ENCODE measurements at places on chromosomes 3 and 15.

DNA sequence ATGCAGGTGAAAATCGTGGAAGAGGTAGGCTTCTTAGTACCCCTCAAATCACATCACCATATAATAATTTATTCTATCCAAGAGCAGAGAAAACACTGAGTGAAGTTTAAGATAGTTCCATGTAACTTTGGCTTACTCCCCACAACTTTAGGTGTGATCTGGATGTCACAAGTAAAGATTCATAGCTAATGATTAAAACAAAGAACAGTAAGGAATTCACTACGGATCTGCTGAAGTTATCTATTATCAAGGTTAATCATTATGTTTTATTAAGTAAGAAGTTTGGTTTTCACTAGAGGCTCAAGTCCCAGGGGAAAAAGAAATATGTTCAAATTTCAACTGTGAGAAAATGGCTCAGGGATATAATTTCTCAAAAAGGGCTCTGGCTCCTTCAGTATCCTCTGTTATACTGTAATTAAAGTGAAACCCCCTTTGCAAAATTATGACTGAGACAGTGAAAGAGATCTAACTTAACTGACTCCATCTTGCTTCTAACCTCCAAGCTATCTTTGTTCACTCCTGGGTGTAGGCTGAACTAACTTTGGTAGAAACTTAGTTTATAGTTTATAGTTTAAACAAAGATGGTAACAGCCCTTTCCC is 17.1 kb downstream of the CD80 start:
- DNase-seq = no peak

GRCh38 chr3:172086071-172086470 is 46.7 kb downstream of the FNDC3B start:
- no peak for DNase-seq

DNA sequence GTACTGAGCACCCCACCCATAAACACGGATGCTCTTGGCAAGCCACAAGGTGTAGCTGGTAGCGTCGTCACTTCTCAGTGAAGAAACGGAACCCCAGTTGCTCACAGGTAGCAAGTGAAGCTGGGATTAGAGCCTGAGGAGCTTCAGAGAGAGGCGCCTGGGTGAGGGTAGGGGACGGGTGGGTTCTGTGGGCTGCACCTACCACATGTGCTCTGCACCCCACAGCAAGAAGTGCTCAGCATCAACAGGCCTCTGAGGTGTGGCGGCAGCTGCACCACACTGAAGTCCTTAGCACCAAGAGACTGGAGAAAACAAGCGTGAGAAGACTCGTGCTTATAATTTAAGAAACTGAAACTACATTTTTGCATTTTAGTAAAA is 9.8 kb downstream of the MAP6D1 start:
- DNase-seq = no peak

DNA sequence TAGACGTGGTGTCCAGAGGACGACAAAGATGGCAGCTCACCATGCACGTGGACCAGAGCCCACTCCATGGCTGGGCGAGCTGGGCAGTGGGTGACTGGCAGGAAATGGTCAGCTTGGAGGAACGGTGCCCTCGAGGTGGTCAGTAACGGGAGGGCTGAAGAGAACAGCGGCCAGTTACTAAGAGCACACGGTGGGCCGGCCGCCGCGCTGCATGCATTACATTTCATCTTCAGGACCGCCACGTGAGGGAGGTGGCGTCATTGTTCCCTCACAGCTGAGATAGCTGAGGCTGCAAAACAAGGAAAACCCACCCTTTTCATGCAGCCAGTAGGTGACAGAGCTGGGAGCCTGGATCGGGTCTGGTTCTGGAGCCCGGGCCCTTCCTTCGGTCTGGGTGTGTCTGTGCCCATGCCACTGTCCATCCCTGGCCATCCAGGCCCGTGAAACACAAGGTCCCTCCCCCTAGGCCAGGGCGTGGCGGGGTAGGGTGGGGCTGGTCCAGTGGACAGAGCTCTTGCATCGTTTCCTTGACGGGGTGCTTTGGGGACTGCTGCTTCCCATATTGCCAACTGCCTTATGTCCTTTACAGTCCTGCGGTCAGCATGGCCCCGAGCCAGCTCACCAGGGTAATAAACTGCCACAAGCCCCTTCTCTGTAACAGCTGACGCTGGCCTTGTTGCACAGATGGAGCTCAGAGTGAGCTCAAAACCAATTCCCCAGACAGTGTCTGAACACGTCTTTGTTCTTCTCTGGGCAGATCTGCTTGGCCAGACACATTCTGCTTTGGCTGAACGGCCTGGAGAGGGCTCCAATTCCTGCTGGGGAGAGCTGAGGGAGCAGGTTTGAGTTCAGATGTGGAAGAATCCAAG is 51.8 kb downstream of the RGMA start:
- no peak for DNase-seq

DNA sequence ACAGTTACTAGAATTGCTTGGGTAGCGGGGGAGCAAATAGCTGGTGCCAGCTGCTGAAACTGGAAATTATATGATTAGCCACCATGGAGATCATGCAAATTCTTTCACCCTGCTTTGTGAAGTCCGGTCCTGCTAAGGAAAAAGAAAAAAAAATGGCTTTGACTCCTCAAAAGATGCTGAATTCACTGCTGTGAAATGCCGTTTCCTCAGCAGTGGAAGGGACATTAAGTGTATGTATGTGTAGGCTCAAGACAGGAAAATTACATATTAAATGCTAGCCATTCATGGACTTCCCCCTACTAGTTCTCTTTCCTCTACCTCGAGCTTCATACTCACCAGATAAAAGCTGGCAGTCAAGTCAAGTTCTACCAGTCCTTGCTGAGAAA is 81.9 kb upstream of the ZBED2 start:
- DNase-seq = no peak

- no peak for DNase-seq
These were observed 4.9 kb downstream of the MESP2 start for GRCh38 chr15:89781055-89781454.

- no peak for DNase-seq
These were observed 360.5 kb downstream of the RSL24D1 start for GRCh38 chr15:54836052-54836795.

- DNase-seq = no peak
These were observed 449.6 kb downstream of the MECOM start for GRCh38 chr3:169213956-169214355.

- DNase-seq = no peak
These were observed 1.1 kb downstream of the EHD4 start for GRCh38 chr15:41971089-41971894.

GRCh38 chr15:62280625-62281024 is 115.5 kb upstream of the C2CD4B start:
- DNase-seq = no peak

- DNase-seq = no peak
These were observed 2.2 kb upstream of the RASL12 start for GRCh38 chr15:65069779-65070546.

GRCh38 chr15:69660658-69661405 is 208.2 kb downstream of the RPLP1 start:
- no peak for DNase-seq

GRCh38 chr3:69011096-69011730 is 2.3 kb downstream of the EOGT start:
- no peak for DNase-seq

DNA sequence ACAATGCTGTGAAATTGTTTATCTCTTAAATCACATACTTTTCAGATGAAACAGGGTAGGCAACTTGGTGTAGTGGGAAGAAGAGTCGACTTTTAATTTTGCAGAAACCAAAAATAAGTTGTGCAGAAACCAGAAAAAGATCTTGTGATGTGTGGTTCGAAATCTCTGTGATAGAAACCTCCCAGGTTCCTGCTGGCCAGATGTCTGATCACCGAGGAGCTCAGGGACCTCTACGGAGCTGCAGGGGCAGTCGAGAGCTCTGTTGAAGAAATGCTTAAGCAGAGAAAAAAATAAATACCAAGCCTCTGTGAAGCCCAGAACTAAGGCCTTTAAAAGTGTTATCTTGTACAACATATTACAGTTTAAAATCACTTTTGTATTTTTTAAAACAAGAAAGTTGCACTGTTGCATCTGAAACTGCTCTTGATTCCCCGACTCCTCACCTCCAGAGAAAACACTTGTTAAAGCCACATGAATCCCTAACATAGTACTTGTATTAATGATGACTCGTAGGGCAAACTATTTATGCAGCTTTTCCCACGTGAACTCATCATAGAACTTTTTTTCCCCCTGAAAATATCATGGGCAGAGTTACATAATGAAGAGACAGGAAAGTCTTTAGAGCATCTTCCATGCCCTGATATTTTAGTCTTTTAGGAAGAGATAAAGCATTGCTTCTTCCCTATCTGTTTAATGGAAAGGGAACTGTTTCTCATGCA is 51.3 kb downstream of the CCK start:
- no peak for DNase-seq

DNA sequence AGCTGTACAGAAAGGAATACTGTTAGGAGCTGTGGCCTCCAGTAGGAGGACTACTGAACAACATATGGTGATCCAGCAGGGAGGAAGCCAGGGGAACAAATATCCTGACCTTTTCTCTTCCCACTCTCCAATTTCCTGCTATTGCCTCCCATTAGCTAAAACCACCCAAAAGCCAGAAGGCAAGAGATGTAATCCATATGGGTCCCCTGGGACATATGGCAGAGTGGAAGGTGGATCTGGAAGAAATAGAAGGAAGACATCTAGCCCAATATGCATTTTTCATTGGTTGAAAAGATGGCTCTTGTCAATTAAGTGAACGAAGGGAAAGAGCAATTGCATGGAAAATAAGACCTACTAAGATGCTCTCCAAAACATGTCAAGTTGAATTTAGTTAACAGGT is 167.2 kb downstream of the CNTN3 start:
- no peak for DNase-seq

DNA sequence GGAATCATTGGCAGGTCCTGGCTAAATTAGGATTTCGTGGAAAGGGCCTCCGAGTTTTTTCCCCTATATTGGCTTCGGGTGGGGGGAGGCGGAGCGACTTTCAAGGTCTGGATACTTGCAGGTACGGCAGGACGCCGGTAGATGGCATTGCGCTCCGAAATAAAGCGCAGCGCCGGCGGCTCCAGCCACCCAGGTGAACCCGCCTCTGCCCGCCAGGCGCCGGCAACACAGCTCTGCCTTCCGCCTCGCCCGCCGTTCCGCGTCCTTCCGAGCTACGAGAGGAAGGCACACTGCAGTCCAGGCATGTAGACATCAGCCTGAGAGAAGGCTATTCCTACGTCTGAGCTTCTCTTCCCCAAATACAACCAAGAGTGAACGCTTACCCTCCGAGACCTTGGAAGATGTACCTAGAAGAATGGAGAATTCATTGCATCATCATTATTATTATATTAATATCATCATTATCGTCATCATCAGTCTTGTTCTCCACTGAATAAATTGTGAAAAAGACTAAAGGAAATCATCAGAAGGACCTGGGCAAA is 514.1 kb downstream of the MECOM start:
- DNase-seq = no peak

DNA sequence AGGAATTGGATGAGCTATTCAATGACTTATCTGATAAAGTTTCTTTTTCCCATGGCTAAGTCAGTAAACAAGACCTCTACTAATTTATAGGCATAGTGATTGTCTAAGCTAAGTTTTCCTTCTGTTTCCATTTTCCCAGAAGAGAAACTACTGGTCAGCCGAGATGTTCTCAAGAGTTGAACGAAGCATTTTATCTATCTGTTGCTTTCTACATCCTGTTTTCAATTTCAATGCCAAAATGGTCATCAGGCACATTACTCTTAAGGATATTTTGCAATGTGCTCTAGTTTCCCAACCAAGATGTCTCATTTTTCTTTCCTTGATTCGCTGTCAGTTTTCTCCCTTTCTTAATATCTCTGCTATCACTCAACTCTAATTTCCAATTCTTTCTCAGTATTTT is 228.7 kb downstream of the MBNL1 start:
- no peak for DNase-seq
